ENCODE measurements at places on chromosomes 6 and 20.

- DNase-seq: no peak
These were observed 35.4 kb downstream of the FBXO9 start for GRCh38 chr6:53100561-53100960.

GRCh38 chr20:20213526-20214121 is 154.3 kb upstream of the INSM1 start:
- no peak for DNase-seq

DNA sequence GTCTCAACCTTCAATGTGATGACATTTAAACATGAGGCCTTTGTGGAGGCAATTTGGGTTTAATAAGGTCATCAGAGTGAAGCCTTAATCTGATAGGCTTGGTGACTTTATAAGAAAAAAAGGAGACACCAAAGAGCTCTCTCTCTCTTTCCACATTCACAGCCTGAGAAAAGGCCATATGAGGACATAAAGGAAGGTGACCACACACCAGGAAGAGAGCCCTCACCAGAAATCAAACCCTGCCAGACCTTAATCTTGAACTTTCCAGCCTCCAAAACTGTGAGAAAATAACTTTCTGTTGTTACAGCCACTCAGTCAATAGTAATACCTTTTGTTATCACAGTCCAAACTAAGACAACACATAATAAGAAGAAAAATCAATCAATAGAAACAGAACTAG is 47.7 kb downstream of the COL12A1 start:
- no peak for DNase-seq

DNA sequence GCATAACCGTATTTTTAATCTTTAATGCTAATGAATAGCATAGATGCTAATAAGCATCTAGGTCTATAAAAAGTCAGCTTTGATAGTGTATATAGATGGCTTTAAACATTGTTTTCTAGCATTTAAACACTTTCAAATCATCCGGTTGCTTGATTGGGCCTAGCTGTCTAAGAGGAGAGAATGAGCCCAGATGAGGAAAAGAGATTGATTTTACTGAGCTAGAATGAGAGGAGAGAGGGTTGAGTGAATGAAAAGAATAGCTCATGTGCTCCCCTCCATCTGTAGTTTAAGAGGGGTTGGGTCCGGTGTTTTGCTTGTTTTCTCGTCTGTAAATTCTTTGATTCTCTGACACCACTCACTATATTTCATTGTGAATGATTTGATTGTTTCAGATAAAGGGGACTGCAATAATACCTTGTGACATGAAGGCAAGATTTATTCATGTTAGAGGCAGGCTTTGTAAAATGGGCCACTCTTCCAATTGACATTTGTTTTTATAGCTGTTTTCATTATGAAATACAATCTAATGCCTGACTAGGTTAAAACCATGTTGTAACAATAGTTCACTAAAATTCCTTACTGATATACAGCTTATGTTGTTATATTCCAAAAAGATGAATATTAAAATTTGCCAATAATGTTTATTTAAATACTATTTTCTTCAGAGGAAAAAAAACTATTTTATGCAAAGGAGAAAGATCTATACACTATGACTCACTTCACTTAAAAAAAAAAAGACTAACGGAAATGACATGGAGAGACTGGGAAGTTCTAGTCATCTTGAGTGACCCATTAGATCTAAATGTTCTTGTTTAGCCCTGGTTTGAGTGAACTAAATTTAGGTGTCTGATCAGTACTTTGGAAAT is 3.2 kb downstream of the PTPN1 start:
- peak; percentile 15 for DNase-seq

DNA sequence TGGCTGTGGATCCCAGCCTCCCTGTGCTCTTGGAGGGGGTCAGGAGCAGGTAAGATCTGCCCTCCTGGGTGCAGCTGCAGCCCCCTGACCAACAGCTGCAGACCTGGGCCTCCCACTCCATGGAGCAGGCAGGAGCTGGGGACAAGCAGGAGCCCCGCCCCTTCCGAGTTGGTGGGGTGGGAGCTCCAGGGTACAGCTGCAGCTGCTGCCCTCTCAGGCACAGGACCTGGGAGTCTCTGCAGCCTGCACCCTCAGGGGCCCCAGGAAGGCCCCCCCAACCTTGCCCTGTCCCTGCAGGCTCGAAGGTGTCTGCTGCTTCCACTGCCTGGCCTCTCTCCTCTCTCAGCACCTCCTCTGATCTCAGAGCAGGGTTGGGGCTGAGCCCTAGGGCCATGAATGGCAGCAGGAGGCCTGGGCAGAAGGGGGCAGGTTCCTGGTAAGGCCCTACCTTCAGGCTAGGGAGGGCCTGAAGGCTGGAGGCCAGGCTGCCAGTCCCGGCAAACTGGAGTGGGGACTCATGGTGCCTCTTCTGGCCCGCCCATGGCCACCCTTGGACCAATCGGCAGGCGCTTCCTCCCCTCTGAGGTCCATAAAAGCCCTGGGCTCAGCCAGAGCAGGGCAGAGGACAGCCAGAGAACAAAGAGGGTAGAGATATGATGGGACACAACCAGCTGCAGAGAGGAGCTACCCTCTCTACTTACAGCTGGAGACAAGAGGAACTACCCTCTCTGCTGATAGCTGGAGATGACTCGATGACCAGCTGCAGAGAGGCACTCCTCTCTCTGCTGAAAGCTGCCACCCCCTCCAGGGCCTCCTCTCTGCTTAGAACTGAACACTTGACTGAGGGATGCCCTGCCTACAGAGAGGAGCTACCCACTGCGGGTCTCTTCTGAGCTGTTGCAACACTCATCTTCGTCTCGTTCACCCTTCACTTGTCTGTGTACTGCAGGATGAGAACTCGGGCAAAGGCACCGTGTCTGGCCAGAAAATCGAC is 7.8 kb upstream of the PACSIN1 start:
- no peak for DNase-seq

All from AG20443 (cell line).